ENCODE measurements at places on chromosomes 2 and 18.

GRCh38 chr2:240284503-240285259 is 144.2 kb upstream of the OTOS start:
- no peak for DNase-seq

GRCh38 chr2:24943427-24944053 is 23.5 kb upstream of the ADCY3 start:
- no peak for DNase-seq

GRCh38 chr18:77208964-77209363 is 40.7 kb upstream of the GALR1 start:
- DNase-seq, result no peak

DNA sequence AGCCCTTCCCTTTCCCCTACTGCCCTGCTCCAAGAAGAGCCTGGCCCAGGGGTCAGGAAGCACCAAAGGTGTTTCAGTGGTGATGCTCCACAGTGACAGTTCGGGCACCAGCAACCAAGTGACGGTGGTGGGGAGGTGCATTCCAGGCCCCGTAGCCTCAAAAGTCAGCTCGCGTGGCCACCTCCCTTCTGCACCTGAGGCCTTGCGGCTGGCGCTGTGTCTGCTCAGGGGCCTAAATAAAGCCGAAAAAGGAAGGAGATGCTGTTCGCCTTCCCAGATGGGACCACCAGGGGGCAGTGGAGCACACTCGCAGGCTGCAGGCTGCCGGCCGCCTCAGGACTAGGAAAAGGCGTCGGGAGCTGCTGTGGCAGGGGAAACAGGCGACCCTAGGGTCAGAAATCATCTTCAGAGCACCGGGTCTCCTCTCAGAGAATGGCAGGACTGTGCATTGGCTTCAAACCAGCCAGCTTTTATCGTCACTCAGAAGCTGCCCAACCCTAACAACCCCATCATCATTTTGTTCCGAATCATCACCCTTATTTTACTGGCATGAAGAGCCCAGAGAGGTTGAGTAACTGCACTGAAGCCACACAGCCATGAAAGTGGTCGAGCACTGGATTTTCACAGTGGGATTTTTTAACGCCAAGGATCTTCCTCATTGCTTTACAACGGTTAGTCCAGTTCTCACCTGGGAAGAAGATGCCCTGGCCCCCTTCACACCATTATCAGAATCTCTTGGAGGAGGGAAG is 213.0 kb upstream of the CELF4 start:
- DNase-seq, result no peak

- DNase-seq, result no peak
Measured at GRCh38 chr2:107530046-107530445, 296.6 kb upstream of the RGPD4 start.

DNA sequence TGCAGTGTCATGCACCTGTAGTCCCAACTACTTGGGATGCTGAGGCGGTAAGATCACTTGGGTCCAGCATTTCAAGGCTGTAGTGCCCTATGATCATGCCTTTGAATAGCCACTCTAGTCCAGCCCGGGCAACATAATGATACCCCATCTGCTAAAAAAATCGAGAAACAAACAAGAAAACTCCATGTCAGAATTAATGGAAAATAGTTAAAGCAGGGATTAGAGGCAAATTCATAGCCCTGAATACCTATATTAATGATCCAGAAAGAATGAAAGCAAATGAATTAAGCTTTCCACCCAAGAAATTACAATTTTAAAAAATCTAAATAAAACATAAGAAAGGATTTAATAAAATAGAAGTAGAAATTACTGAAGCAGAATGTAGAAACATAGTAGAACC is 143.0 kb downstream of the MYO3B start:
- DNase-seq, result no peak

DNA sequence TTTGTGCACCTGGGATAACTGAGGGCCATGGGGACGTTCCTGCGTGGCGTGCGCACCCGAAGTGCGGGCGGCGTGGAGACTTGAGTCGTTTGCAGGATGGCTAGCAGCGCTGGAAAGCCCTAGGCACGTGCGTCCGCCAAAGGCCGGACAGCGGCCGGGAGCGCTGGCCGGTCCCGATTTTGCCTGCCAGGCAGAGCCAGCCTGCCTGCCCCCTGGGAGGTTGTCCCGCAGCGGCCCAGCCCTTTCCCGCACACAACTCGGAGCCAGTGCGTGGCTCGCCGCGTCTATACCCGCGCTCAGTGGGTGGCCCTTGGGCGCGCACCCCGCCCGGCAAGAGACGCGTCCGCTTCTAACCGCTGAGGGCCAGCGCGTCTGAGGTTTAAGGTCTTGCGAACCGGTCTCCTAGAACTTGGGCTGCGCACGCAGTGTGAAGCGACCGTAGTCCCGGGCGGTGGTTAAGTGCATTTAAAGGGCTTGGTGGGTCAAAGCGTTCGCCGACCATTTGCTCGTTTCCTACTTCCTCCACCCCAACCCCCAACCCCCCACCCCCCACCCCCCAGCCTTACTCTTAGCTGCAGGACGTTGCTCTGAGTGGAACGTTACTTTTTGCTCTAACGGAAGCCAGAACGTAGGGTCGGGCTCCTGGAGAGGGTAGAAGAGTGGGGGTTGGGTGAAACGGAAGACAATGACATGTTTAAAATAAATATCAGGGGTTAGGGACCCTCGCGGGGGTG is 627 bp downstream of the CDCA7 start:
- peak; percentile 1 for DNase-seq

GRCh38 chr2:59502981-59503380 is 1050.5 kb downstream of the BCL11A start:
- no peak for DNase-seq

DNA sequence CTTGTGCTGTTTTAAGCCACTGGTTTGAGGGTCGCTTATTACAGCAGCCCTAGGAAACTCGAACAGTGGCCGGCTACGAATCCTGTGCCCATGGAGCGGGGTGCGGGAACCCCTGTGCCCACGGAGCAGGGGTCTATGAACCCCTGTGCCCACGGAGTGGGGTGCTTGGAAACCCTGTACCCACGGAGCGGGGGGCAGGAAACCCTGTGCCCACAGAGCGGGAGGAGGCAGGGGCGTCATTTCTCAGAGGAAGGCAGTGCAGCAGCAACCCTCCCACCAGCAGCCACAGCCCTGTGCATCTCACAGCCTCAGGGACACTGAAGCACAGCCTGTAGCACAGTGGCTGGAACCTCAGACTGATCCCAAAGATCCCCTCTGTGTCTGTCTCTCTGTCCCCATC is 34.2 kb upstream of the GPC1 start:
- no peak for DNase-seq

- DNase-seq, result no peak
Measured at GRCh38 chr2:27885661-27886060, 4.5 kb downstream of the RBKS start.

DNA sequence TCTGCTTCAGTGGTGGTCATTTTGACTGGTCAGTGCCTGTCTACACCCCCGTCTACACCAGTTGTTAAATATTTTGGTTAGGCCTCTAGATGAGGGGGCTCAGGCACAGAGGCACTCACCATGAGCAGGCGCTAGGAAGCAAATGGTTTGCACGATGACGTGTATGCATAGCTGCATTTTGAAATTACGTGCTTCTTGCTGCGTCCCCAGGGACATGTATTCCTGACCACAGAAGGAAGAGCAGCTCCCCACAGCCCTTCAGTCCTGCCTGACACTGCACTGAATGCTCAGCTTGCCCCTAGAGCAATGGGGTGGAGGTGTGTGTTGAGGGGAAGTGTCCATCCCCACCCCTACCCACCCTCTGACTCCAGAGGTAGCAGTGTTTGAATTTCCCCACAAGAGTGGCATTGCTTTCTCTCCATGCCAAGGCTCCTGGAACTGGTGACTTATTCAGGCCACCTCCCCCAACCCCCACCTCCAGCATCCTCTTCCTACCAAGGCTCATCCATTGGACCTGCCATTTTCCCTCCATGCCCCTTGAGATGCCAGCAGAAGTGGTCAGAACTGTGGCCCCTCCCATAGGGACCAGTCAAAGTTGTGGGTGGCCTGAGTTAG is 11.4 kb upstream of the ZAP70 start:
- no peak for DNase-seq

DNA sequence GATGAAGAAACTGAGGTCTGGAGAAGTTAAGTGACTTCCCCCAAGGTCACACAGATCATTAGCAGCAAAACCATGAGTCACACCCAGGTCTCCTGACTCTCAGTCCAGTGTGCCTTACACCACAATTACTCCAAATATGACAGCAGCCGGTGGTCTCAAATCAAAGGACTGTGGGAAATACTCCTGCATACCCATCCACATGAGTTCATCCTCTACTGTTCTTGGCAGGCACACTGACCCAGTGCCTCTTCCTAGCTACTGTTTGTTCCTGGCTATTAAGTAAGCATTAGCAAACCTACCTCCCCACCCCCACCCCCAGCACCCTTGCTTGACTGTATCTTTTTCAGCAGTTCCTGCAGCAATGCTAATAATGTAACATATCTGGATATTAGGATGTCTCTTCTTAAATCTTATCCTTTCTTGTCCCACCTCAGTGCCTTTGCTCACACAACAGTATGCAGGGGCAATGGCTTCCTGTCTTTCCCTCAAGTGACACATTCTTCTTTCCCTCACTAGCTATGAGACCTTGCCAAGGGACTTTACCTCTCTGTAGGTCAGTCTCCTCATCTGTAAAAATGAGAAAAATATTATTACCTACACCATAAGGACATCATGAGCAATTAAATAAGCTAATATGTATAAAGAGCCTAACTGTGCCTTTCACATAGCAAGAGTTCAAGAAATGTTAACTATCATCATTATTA is 46.2 kb downstream of the FAM98A start:
- no peak for DNase-seq

DNA sequence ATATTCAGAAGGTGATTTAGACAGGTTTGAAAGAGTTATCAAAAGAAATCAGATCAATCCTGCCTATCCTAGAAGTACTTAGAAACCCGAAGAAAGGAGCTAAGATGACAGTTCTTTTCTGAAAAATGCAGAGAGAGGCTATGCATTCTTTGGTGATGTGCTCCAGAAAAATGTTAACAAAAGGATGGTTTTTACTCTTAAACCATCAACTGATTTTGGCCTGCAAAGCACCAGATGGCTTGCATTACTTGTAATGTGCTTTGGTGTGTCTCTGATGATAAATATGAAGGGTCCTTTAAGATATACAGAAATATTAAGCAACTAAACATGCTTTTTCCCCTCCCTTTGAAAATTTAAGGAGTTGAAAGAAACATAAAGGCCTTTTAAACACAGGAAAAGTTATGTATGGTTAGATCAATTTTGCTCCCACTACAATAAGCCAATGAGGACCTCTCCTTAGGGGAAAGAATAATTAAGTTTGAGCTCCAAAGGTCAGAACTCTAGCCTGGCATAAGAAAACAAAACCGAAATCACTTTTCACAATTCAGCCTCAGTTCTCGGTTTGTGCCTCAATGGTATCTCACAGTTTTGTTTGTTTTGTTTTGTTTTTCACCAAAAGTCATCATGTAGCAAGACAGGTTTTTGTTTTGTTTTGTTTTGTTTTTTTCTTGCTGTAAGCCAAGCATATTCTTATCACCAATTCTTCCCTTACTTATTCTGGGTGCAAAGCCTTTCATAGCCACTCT is 302.4 kb upstream of the NT5C1B start:
- DNase-seq, result no peak

GRCh38 chr2:170218456-170218855 is 40.5 kb downstream of the MYO3B start:
- no peak for DNase-seq

DNA sequence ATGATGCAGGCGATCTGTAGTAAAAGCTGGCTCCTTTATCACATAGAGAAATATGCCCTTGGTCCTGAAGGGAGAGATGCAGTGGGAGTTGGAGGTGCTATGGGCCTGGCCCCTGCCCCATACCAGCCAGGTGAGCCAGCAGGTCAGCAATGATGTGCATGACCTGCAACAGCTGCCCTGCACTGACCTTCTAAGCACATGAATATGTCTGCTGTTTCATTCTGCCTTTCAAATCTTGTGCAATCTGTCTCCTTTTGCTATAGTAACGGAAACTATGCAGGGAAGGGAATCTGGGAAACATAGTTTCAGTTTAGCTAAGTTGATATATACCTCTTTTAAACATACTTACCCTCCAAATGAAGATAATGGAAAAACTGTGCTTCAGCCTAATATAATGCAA is 235.2 kb downstream of the TDRD15 start:
- DNase-seq, result no peak

GRCh38 chr2:171550613-171551012 is 28.3 kb downstream of the CYBRD1 start:
- no peak for DNase-seq

DNA sequence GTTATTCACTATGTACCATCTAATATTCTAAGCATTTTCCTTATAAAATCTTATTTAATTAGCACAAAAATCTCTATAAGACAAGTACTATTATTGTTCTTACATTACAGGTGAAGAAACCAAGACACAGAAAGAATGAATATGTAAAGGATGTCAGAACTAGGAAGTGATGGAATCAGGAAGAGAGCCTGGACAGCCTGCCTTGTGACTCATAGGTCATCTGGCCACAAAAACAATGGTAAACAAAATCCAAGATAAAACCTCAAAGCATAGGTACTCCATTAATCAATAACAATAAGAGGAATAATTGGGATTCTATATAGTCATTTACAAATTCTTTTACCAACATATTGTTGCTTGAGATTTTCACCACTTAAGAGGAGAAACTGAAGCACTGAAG is 505.4 kb upstream of the PIK3C3 start:
- DNase-seq, result no peak

DNA sequence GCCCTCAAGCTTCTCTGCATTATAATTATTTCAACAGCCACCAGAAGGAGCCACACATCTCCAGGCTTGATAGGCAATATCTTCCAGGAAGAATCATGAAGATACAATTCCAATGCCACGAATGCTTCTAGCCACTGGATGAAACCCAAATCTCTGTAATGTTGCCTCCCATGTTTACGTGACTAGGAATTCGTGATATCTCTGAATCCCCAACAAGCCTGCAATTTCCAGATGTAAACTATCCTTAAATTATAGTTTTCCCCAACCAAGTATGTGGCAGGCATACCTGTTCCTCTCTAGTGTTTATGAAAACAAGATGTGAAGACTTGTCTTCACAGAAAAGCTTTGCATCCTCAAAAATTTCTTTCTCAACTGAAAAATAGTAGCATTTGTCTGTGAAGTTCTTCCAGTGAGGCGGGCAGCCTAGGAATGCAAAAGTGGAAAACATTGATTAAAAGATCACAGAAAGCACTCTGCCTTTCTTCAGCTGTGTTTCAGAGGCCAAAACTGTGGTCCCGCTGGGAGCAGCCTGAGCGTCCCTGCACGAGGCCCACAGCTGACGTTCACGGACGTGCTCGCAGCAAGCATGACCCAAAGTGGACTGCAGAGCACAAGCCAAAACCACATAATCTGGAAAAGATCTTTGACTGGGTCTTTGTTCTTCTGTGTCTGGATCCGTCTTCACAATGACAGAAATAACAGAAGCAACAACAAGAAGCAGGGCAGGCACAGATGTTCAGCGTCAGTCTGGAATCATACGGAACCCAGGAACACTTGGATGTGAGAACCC is 65.1 kb upstream of the THOC1 start:
- no peak for DNase-seq

DNA sequence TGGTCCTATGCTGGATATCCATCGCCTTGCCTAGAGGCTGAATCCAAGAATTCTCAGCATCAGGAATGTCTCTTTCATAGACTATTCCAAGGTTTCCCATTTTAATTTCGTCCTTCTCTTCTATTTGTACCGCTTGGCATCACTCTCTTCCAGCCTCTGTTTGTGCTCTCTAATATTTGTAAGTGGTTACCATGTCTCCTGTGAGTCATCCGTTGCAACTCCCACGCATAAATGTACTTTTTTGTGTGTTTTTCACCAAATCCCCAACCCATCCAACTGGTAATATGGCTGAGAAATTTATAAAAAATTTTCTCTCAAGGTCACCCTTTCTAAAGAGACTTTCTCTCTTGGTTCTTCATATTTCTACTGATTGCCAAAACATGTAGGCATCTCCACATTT is 21.8 kb downstream of the COLEC12 start:
- DNase-seq, result no peak
